ENCODE measurements at places on chromosomes 16 and 17.
A peak's percentile ranks its signal among the peaks of the same experiment; 100 is the strongest.

DNA sequence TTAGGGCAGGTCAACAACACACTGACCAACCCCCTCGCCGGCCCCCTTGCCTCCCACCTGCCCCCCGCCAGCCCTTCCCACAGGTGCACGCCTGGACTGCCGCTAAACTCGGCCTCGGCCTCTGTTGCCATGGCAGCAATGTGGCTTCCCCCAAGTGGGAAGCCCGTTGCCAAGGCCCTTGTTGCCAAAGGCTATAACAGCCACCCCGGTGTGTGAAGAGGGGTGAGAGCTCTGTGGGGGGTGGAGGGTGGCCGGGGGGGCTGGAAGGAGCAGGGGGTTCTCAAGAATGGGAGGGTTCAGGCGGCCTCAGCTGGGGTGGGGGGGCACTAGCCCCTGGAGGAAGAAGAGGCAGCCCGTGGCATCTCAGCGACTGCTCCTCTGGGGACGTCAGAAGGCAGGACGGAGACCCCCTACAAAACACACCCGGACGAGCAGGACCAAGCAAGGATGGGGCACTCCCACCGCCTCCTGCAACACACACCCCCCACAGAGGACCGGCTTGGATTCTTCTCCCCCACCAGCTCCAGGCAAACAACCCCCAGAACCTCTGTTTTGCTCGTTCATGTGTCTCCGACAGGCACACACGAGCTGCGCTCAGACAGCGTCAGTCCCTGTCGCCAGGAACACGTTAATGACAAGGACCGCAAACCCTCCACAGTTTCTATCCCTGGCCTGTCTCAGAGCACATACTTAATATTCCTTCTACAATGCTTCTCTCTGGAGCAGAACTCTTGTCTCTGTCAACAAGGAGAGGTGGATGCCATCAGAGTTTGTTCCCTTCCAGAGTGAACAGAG, 55.7 kb downstream of the ABR start:
- no peak for DNase-seq

GRCh38 chr17:12600349-12600748, 65.3 kb upstream of the MYOCD start:
- no peak for DNase-seq

DNA sequence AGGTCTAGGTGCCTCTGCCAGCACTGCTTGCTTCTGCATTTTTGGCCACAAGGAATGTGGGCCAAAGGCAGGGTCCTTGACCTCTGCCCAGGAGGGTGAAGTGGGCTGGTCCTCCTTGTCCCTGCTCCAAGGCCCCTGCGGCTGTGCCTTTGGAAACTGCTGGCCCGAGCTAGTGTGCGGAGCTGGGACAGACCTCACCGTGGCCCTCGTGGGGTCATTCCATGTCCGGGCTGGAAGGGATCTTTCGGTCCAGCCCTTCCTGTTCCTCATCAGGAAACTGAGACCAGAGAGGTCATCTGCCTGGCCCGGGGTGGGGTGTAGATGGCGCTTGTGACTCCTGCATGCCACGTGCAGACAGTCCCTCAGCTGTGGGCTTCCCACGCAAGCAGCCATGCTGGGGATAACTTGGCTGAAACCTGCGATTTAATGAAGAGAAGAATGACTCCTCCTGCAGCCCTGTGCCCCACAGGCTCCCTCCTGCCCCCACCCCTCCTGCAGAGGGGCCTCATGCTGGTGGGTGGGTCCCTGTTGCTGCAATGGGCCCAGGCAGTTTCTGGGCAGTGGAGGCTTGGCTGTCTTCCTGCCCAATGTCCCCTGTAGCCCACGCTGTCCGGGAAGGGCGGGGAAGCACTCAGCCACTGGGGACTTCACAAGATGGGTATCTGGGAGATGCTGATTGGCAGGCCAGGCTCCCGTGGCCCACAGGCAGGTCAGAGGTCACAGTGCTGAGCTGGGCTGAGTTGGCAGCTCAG, 245.2 kb downstream of the SEC14L1 start:
- no peak for DNase-seq

DNA sequence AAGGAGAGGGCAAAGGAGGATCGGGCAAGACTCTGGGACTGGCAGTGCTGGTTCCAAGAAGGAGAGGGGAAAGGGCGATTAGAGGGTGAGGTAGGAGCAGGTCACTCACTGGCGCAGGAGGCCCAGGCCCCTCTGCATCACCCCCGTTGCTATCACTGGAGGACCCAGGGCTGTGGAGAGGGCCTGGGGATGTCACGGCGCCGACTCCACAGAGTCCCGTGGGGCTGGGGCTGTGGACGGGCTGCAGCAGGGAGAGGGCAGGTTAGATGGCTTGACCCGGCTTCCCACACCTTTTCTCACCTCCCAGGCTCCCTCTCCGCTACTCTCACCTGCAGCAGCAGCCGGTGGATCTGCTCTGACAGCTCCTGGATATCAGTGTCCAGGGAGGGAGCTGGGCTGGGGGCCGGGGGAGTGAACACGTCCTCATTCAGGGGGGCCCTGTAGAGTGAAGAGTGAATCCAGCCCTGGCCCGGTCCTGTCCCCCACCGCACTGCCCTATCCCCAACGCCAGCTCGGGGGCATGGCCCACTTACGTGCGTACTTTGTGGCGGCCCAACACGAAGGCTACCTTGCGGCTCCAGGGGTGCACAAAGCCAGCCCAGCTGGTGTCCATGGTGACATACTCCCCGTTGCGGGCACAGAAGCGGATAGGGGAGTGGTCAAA, 4.9 kb downstream of the PER1 start:
- DNase-seq, result peak; percentile 43

- DNase-seq, result no peak
Measured at GRCh38 chr16:69244336-69244735, 57.4 kb downstream of the SNTB2 start.

All from ecto neural progenitor cell (in vitro differentiated cells).